ENCODE measurements at places on chromosomes 16 and 17. TPM values are rescaled to one million over a fixed set of nuclear protein-coding genes. Genes with fewer than 3 reads are reported as not detected.

- H3K4me1 ChIP-seq = peaks cover 6% of the 10 kb centered on the region
- no peak overlapping the region for H3K4me3 ChIP-seq
- H3K36me3 ChIP-seq = no peaks in the 10 kb centered on the region
- no peaks in the 10 kb centered on the region for H3K27me3 ChIP-seq
- no peak for DNase-seq
Measured at GRCh38 chr17:7129311-7129710, 14.7 kb upstream of the ASGR2 start.

DNA sequence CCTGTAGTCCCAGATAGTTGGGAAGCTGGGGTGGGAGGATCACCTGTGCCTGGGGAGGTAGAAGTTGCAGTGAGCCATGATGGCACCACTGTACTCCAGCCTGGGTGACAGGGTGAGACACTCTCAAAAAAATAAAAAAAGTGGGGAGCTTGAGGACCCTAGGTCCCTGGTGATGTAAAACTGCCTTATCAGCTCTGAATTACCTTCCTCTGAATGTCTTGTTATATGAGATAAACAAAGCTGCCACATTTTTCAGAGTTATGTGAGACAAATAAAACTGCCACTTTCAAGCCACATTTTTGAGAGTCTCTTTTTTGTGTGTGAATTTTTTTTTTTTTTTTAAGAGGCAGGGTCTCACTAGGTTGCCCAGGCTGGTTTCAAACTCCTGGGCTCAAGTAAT is 32.0 kb upstream of the B4GALNT2 start:
- H3K27me3 ChIP-seq = no peaks in the 10 kb centered on the region
- H3K4me1 ChIP-seq = peaks cover 11% of the 10 kb centered on the region
- no peak overlapping the region for H3K4me3 ChIP-seq
- no peak for DNase-seq
- no peaks in the 10 kb centered on the region for H3K36me3 ChIP-seq
- H3K27ac ChIP-seq = peak overlapping the region; percentile 69

- H3K27me3 ChIP-seq = no peaks in the 10 kb centered on the region
- no peaks in the 10 kb centered on the region for H3K36me3 ChIP-seq
- no peak overlapping the region for H3K4me3 ChIP-seq
- no peak for DNase-seq
- no peak overlapping the region for H3K27ac ChIP-seq
Measured at GRCh38 chr17:29357821-29358232, 32.3 kb upstream of the TAOK1 start.

DNA sequence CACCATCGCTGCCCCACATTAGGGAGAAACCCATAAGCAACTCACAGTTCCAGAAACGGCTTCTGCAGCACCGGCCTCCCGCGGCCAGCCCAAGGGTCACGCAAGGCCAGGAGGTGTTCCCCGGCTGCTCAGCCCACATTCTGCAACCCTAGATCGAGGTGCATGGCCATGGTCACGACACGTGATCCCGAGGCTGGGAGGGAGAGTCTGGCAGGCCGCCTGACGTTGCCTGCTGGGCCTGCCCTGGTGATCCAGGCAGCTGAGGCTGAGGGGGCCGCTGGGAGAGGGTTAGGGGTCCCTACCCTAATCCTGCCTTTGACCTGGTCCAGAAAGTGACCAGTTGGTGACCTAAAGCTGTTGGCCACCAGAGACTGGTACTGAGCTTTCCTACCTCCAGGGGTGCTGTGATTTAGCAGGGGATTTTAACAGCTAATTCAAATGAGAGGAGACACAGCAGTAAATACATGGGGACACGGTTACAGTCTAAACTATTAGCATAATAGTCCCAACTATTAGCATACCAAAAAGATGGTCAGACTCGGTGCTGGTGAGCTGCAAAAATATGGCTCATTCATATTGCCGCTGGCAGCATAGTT is 97.4 kb upstream of the CIBAR2 start:
- H3K27me3 ChIP-seq = no peaks in the 10 kb centered on the region
- no peak for DNase-seq
- peaks cover 60% of the 10 kb centered on the region for H3K4me1 ChIP-seq
- no peaks in the 10 kb centered on the region for H3K36me3 ChIP-seq
- no peak overlapping the region for H3K27ac ChIP-seq

Gene HSD17B1
- 4.8 TPM for polyA plus RNA-seq

Gene SLC47A1
- polyA plus RNA-seq = 26.4 TPM
